ENCODE measurements at places on chromosomes 16 and 17.

DNA sequence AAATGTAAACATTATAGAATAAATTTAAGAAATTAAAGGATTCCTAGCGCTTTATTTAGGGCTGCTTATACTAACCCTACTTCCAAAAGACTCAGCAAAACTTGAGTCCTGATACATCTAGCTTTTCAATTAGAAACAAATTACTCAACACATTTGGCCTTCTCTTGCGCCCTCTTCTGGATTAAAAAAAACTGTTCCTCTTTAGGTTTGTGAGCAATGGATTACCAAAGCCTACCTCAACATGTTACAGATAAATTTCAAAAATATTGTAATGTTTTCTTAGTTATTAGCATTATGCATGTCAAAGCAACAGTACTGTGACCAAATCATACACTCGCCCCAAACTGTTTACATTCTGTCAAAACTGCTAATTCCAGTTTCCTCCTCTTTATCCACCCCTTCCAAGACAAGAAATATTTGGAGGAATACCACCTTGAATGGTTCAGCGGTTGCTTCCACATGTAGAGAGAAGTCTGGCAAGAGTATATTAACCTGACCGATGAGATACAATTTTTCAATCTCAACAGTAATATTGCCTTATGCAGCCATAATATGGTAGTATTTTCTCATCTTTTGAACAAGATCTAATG is 2.7 kb downstream of the NUFIP2 start:
- peak; percentile 65 for DNase-seq

DNA sequence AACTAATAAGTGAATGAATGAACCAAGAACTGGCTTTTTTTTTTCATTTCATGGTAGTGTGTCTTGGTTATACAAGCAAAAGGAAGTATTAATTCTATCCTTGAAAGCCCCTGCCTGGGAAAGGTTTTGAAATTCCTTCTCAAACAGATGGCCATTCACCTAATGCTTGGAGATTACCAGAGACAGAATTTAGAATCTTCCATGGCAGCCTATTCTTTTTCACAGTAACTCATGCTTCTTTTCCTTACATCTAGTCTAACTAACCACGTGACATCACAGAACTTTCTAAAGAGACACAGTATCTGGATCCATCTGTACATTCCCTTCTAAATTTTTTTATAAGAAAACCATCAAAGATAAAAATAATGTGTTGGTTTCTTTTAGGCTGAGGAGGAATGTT is 151.6 kb downstream of the FTO start:
- DNase-seq, result no peak

DNA sequence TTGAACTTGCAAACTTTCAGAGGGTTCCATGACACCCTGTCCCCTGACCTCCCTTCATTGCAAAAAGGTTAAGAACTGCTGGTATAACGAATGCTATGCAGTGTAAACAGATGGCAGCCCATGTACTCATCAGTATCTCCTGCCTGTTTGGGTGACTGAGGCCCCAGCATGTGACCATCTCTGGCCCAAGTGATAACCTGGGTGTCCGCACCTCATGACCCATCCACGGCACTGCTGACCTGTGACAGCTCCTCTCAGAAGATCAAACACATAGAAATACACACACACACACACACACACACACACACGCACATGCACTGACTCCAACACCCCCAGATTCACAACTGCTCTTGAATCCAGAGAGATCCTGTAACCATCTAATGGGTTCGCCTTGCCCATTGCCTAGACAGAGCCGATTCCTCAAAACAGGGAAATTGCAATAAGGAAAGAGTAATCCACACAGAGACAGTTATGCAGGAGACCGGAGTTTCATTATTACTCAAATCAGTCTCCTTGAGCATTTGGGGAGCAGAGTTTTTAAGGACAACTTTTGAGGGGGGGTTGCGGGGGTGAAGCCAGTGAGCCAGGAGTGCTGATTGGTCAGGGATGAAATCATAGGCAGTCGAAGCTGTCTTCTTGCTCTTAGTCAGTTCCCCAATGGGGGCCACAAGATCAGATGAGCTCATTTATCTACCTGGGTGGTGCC is 11.3 kb upstream of the PHOSPHO1 start:
- DNase-seq, result no peak

- no peak for DNase-seq
Observed at GRCh38 chr17:58568044-58568799, 53.8 kb upstream of the MTMR4 start.

GRCh38 chr17:81609541-81610311 is 27.2 kb downstream of the NPLOC4 start:
- no peak for DNase-seq

DNA sequence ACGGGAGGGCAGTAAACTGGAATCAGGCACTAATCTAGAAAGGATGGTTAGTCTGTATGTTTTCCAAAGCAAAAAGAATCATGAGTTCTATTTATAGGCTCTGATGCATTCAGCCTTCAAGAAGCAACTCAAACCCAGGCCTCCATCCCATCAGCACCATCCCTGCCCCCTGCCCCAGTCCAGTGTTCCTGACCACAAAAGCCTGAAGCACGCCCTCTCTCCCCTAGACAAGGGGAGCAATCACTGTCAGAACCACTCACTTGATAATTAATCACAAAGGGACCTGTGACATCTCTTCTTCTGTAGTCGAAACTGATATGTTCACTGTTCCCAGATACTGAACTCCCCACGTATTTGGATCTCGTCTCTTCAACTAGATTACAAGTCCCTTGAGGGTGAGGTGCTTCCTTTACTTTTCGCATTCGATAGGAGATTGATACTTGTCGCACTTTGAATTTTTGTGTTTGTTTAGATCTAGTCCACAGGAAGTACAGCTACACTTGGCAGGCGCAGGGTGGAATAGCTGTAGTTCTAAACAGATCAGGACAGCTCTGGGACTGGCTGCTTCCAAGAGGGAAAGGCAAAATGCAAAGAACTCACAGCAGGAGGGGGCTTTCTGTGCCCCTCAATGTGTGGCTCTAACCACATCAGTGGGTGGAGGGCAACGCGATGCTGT is 36.4 kb upstream of the CCDC182 start:
- DNase-seq, result no peak

GRCh38 chr17:42317266-42317845 is 29.1 kb downstream of the STAT5A start:
- no peak for DNase-seq

DNA sequence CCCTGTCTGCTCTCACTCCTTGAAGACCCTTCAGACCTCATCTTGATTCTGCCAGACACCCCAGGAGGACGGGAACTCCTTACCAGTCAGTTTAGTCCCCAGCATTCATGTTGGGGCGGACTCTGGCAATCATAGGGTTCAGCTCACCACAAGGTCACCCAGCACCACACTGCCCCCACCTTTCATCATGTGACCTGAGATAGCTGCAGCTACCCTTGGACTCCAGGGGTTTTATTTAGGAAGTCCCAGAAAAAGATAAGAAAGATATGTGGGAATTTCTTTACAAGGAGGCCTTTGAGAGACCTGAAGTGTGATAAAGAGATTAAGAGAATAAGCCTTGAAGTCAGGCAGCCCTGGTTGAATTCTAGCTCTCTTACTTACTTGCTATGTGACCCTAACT is 59.8 kb upstream of the NLK start:
- no peak for DNase-seq

- DNase-seq, result no peak
Observed at GRCh38 chr17:3921502-3922319, 5.4 kb upstream of the P2RX1 start.

DNA sequence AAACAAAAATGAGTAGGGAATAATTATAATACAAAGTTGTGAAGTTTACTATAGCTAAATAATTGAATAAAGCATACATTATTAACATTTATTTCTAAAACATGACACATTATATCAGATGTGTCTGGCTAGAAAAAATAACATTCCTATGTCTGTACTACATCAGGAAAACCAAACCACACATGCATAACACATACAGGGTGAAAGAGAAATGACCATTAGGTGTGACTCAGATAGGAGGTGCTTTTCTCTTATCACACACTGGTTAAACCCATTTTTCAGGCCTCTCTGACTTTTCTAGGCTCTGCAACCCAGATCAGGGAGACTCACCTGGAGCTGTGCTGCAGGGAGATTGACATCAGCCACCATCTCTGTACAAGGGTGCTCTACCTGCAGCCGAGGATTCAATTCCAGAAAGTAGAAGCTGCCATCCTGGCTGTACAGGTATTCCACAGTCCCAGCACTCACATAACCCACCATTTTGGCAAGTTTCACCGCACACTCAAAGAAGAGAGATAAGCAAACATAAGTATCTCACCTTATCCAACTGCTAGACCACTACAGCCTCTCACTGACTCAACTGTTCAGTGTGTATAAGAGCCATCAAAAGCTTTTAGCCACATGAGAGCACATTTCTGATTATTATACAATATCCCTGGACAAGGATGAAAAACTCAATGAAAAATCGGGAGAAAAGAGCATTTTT is 116.6 kb upstream of the C17orf78 start:
- DNase-seq, result no peak

DNA sequence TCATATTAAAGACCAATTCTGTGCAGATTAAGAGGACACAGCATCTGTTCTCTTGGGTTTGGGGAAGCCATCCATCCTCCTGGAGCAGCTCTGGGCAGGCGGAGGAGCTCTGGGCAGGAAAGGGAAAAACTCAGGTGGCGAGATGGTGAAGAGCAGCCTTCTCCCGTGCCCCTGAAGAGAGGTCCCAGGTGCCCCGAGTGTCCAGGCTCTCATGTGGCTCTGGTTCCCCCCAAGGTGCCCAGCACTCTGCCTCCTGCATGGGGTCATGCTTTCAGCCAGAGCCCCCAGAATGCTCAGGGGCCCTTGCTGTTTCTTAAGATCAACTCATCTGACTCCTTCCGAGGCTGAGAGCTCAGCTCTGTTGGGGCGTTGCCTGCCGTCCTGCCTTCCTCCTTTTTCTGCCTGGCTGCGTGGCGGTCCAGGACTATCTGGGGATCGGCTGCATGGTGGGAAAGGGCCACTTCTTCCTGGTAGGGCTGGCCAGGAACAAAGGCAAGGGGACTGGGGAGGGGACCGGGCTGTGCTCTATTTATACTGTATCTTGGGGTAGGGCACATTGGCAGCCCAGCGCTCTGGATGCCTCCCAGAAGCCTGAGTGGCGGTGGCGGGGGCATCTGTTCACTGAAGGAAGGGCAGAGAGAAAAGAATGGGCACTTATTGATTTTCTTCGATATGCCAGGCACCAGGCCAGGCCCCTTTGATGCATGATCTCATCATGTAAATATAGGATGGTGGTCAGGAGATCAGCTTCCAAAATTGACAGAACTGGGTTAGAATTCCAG is 103.2 kb upstream of the SDK2 start:
- no peak for DNase-seq

DNA sequence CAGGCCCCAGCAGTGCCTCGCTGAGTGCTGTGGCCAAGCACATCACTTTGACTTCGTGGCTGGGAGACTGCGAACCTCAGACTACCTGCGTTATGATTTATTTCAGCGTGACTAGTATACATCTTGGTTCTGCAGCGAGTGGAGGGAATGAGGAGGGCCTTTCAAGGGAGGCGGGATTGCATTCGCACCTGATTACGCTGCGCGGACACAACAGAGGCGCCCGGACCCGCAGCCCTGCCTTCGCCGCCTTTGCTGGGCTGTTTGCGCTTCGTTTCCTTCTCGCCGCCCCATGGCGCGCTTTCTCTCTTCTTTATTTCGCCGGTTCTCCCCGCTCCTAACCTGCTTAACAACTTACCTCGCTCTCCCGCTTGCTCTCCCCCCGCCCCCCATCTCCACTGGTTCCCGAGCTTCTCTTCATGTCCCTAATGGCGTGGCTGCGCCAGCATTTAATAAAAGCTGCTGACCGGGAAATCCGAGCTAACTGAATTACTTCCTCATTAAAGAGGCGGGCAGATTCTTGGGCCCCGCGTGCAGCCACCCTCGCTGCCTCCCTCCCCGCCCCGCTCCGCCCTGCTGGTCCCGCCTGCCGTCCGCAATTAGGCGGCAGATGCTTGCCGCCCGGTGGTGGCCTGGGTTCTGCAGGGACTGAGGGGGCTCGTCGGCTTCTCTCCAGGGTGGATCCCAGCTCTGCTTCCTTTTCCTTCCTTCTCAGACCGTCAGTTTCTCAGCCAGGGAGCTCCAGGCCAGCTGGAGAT is 257.6 kb upstream of the SDK2 start:
- no peak for DNase-seq

DNA sequence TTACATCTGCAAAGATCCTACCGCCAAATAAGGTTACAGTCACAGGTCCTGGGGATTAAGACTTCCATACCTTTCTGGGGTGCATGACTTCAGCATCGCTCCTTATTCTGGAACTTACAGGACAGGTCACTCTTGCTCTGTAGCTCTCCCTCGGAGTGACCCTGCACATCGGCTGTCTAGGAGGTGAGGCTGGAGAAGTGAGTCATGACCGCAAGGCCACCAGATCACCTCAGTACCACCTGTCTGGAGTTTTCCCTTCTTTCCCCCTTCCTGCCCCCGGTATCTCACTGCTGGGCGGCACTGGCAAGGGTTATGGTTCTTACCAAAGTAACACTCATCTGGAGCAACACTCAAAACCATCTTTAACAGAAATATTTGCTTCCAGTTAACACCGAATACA is 374.8 kb downstream of the SLC39A11 start:
- DNase-seq, result no peak

DNA sequence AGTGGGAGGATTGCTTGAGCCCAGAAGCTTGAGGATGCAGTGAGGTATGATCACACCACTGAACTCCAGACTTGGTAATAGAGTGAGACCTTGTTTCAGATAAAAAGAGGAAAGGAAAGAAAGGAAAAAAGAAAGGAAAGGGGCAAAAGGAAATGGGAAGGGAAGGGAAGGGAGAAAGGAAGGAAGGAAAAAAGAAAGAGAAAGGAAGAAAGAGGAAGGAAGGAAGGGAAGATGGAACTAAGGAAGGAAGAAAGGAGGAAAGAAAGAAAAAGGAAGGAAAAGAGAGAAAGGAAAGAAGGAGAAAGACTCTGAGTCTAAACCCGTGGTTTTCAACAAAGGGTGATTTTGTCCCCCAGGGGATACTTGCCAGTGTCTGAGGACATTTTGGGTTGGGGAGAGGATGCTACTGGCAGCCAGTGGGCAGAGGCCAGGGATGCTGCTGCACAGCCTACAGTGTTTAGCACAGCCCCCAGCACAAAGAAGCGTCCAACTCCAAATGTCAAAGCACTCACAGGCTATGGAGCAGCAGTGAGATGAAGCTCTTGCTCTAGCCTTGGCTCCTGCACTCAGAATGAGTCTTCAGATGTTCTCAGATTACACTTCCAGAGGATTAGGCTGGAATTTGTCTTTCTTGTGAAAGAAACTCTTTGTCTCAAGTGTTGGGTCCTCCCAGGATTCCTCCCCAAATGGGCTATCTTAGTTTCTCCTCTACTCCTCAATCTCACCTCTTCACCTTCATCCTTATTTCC is 64.2 kb downstream of the BMERB1 start:
- DNase-seq, result no peak

DNA sequence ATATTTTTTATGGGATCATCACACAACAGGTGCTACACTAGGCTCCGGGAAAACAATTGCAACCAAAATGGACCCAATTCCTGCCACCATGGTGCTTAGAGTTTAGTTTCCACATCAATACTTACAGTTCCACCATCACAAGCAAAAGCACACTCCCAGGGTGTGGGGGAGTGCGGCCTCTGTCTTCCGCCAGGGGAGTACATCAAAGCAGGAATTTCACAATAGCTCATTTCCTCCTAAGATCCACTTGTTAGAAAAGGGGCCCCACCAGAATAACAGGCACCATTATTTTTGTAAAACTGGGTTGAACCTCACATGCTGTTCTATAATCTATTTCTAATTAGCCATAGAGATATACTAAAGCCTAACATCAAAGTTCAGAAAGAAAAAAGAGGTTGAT is 44.3 kb upstream of the PSMD7 start:
- no peak for DNase-seq

- DNase-seq, result no peak
Observed at GRCh38 chr16:27406511-27407128, 4.6 kb downstream of the IL21R start.

Measured in muscle of arm (tissue), 14 donors.